Anterior cingulate cortex (tissue), 58 donors: ENCODE measurements at places on chromosomes 16 and 17.

DNA sequence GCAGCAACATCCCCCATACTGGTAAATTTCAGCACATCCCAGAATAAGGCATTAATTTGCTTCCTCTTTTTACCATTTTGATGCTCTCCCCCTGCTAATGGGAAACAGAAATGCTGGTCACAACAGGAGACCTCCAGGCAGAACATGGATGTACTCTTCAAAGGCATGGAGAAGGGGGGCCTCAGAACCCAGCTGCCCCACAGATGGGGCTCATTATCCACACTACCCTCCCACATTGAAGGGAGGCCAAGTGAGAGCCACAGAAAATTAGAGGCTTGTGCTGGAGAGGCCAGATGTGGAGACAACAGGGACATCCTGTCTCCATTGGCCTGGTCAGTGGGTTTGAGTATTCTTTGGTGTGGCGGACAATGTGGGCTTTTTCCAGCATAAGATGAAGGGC, 150.1 kb upstream of the CDH11 start:
- no peak for DNase-seq

GRCh38 chr16:64051824-64052223, 1070.0 kb downstream of the CDH11 start:
- DNase-seq = no peak

DNA sequence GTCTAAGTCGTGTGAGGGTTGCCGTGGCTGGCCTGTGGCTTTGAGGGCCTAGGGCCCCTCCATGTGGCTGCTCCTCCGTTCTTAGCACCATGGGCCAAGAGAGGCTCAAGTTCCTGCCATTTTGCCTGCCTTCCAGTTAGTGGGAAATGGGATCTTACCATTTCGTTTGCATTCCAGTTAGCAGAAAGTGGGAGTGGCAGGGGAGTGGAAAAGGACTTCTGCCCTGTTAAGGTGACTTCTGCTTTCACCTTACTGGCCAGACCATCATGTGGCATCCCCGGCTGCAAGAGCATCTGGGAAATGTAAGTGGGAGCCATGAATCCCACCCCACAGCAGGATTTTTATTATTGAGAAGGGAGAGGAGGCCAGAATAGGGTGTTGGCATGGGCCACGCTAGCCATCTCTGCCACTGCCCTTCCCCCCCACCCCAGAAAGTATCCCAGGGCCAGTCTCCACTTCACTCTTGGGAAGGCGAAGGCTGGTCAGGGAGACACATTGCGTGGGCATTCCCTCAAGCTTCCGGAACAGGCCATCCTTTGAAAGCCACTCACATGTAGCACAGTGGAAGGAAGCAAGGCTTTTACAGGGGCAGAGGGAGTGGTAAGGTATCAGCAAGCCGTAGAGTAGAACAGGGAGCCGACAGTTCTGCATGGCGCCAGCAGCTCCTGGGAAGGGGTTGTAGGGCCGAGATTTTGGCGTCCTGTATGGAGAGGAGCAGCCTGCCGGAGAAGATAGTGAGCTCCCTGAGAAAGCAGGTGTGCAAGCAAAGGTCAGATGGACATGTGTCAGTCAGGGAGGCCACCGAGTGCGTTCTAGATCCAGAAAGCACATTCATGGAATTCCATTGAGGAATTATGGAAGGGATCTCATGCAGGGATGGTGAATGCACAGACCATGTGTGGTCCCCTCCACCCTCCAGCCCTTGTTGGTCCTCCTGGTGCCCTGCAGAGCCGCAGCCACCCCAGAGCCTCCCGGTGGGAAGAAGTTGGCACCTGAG, 33.4 kb downstream of the CMIP start:
- no peak for DNase-seq

DNA sequence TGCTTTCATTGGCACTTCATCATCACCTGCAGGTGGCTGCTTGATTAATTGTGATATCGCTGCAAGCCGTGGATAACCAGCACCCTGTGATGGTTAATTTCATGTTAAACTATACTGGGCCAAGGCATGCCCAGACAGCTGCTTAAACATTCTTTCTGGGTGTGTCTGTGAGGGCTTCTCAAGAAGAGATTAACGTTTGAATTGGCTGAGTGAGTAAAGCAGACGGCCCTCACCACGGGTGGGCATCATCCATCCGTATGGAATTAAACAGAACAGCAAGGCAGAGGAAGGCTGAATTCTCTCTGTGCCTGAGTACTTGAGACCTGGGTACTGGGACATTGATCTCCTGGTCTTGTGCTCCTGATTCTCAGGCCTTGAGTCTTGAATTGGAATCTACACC, 7.1 kb upstream of the ZNF213 start:
- DNase-seq = no peak

GRCh38 chr16:17365211-17365541, 105.6 kb downstream of the XYLT1 start:
- no peak for DNase-seq

GRCh38 chr17:11204991-11205390, 36.0 kb upstream of the SHISA6 start:
- no peak for DNase-seq

- no peak for DNase-seq
Measured at GRCh38 chr17:10585529-10585928, 36.1 kb upstream of the MYH2 start.

DNA sequence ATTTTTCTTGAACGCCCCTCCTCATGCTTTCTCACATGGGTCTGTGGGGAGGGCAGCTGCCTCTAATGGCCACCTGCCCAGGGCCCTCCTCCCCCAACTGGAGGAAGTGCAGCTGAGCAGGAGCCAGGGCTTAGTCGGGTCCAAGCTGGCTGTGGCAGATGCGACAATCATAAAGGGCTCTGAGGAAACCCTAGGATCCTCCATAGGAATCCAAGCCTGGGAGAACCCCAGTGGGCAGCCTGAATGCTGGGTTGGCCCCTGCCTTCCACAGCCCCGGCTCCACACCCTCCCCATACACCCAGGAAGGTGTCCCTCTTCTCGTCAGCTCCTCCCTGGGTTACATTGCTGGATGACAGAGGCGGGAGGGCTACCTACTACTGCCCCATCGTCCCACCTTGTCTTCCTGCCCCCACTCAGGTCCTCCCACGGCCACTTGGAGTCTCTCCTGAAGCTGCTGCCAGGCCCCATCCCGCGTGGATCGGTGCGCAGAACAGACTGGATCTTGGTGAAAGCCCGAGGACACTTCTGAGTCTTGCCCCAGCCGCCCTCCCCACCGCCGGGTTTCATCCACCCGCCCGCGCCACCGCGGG, 15.6 kb upstream of the CBFB start:
- DNase-seq = no peak
